ENCODE measurements at places on chromosomes 16 and 17.

DNA sequence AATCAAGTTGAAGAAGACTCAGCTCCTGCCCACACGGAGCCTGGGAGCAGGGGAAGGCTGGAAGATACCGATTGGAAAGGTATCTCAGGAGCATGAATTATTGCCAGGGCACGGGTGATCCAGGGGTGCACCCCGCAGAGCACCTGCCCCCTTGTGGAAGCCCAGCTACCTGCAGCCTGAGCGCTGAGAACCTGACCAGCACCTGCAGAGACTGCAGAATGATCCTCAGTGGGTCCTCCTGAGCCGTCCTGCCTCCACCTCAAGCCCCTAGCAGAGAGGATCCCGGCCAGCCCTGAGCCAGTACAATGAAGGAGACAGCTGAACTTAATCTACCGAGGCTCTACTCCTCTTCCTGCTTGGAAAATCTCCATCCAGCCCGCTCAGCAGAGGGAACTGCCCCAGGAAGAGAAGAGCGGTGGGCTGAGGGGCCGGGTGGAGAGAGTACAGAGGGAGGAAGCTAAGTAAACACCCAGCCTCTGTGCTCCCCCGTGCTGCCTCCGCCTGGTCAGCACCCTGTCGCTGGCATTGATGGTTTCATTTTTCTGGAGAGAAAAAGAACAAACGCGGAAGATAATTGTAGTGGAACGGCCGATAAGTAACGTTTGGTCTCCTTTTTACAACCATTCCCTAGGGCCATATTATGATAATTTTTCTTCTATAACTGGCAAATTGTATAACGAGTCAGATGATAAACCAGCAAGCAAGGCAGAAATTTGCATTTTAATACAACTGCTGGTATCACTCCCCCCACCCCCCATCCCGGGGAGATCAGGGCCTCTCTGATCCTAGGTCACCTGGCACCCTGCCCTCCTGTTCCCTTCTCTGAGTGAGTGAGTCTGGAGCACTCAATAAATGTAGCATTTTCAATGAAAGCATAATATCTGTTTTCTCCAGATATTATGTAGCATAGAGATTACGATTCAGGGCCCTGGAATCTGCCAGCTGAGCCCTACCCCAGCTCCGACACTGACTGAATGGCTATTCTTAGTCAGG, 204.5 kb upstream of the RPL38 start:
- H3K4me3 ChIP-seq = no peak overlapping the region
- H3K4me1 ChIP-seq = no peaks in the 10 kb centered on the region
- DNase-seq = peak; percentile 74
- no peaks in the 10 kb centered on the region for H3K36me3 ChIP-seq

GRCh38 chr17:77288115-77288619, 147.4 kb downstream of the SEC14L1 start:
- peaks cover 10% of the 10 kb centered on the region for H3K27me3 ChIP-seq
- H3K4me1 ChIP-seq = peaks cover 3% of the 10 kb centered on the region
- no peak overlapping the region for H3K27ac ChIP-seq
- DNase-seq = no peak

DNA sequence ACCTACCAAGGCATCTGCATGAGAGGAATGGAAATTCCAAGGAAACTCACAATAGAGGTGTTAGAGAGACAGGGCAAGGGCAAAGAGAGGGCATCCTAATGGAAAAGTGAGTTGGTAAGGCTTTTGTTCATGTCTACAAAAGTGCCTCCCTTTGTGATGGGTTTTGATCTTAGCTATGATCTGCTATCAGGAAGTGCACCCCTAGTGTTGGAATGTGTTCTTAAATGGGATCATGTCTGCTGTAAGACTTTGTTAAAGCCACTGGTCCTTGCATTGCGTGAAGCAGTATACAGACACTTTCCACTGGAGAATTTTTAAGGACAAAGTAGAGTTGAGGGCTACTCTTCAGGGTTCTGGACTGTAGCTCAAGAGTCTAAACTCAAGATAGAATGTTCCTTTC, 92.0 kb downstream of the MAP2K6 start:
- H3K27me3 ChIP-seq = no peaks in the 10 kb centered on the region
- H3K36me3 ChIP-seq = peaks cover 9% of the 10 kb centered on the region
- H3K4me1 ChIP-seq = peaks cover 8% of the 10 kb centered on the region

GRCh38 chr16:6725634-6726331, 606.9 kb upstream of the RBFOX1 start:
- H3K27ac ChIP-seq = no peak overlapping the region
- no peaks in the 10 kb centered on the region for H3K27me3 ChIP-seq
- H3K4me3 ChIP-seq = no peak overlapping the region
- no peaks in the 10 kb centered on the region for H3K4me1 ChIP-seq

- peaks cover 35% of the 10 kb centered on the region for H3K4me1 ChIP-seq
- no peak overlapping the region for H3K4me3 ChIP-seq
- H3K27ac ChIP-seq = peak overlapping the region; percentile 86
- H3K27me3 ChIP-seq = no peaks in the 10 kb centered on the region
- DNase-seq = no peak
- peaks cover 20% of the 10 kb centered on the region for H3K36me3 ChIP-seq
Measured at GRCh38 chr16:70745536-70746025, 55.4 kb downstream of the VAC14 start.

DNA sequence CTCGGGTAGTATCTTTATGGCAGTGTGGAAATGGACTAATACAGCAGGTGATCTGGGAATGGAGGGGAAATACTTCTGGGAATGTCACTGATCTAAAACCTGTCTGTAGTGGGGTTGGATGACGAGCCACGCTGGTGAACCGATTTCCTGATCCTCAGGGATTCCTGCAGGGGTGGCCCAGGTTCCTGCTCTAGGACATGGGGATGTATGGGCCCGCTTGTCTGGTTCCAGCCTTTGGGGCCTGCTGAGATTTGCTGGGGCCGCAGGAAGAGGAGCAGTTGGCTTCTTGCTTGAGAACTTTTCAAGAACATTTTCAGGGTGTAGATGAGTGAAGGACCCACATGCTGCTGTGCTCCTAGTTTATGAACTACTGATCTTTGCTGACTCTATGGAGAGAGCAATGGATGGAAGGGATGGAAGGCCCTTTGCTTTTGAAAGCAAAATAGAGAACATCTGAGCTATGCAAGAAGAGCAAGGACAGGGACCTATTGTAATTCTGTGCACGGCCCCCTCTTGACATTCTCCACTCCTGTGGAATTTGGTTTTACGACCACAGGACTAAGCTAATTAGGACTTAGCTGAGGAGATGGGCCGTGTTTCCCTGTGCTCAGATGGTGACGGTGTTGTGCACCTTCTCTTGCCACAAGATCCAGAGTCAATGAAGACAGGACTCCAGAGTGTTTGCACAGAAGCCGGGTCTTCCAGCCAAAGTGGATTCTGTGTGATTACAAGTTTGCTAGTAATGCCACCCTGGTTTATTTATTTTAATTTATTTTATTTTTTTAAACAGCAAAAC, 90.5 kb downstream of the SEC14L1 start:
- peaks cover 2% of the 10 kb centered on the region for H3K36me3 ChIP-seq
- H3K27ac ChIP-seq = no peak overlapping the region
- H3K27me3 ChIP-seq = peaks cover 1% of the 10 kb centered on the region
- peaks cover 21% of the 10 kb centered on the region for H3K4me1 ChIP-seq

- peaks cover 25% of the 10 kb centered on the region for H3K4me1 ChIP-seq
- no peak for DNase-seq
- H3K36me3 ChIP-seq = peaks cover 12% of the 10 kb centered on the region
- peak overlapping the region; percentile 69 for H3K27ac ChIP-seq
Measured at GRCh38 chr16:31461201-31461920, 2.1 kb downstream of the ARMC5 start.

DNA sequence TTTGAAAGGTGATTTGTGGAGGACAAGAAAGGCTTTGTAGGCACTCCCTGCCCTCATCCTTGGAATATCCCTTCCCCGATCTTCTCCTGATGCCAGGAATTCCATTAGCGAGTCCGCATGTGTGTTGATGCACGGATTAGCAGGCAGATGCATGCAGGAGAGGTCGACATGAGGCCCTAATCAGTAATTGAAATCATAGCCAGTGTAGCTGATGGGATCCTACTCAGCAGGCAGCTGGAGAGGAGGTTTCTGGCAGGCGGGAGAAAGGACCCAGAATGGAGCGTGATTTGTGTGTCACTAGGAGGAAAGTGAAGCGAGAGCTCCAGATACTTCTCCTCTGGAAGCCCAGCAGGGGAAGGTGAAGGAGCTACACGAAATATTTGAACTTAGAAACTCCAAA, 196.3 kb upstream of the CDH11 start:
- no peak for DNase-seq
- H3K4me3 ChIP-seq = no peak overlapping the region
- no peak overlapping the region for H3K27ac ChIP-seq
- no peaks in the 10 kb centered on the region for H3K4me1 ChIP-seq
- no peaks in the 10 kb centered on the region for H3K27me3 ChIP-seq

All from activated naive CD8-positive, alpha-beta T cell treated with anti-CD3 and anti-CD28 coated beads, Interleukin-2, amount 10 ng/mL, durations not matched to agents 7 days and 5 days (primary cell).